NCI-H524 (cell line): ENCODE measurements at places on chromosomes 2 and 18.

- no peak for DNase-seq
Observed at GRCh38 chr2:10170256-10170655, 47.7 kb downstream of the RRM2 start.

GRCh38 chr18:62170857-62171256 is 16.0 kb downstream of the PIGN start:
- DNase-seq, result no peak

GRCh38 chr2:216768908-216769411 is 73.6 kb upstream of the IGFBP5 start:
- DNase-seq, result no peak

GRCh38 chr18:1232867-1233266 is 328.2 kb downstream of the ADCYAP1 start:
- DNase-seq, result no peak

DNA sequence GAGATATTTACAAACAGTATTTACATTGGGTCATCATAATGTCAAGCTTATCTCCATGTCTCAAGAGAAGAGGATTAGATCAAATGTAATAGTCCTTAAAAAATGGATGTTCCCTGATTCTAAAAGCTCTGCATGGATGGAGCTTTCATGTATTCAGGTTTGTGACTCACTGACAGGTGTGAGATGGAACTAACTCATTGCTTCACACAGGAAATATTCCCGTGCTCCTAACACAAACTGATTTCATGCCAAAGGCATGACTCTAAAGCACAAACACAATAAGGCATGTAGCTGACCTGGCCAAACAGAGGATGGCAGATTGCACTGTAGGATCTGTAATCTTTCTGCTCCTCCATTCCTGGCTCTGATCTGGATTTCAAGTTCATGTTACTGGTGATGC is 110.0 kb downstream of the ALK start:
- no peak for DNase-seq

DNA sequence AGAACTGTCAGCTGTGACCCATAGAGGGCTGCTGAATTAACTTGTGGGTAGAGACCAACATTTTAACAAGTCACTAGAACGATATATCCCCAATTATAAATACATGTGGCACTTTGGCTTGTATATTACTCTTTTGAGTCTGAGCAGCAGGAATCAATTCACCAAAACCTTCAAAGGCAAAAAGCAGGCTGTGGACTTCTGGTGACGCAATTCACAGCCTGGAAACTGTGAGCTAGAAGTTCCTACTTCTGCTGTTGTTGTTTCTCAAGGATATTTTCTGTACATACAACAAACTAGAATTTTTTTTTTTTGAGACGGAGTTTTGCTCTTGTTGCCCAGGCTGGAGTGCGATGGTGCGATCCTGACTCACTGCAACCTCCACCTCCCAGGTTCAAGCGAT is 37.3 kb downstream of the PTCD3 start:
- no peak for DNase-seq

- DNase-seq, result no peak
Observed at GRCh38 chr2:53941749-53942148, 29.0 kb downstream of the PSME4 start.

DNA sequence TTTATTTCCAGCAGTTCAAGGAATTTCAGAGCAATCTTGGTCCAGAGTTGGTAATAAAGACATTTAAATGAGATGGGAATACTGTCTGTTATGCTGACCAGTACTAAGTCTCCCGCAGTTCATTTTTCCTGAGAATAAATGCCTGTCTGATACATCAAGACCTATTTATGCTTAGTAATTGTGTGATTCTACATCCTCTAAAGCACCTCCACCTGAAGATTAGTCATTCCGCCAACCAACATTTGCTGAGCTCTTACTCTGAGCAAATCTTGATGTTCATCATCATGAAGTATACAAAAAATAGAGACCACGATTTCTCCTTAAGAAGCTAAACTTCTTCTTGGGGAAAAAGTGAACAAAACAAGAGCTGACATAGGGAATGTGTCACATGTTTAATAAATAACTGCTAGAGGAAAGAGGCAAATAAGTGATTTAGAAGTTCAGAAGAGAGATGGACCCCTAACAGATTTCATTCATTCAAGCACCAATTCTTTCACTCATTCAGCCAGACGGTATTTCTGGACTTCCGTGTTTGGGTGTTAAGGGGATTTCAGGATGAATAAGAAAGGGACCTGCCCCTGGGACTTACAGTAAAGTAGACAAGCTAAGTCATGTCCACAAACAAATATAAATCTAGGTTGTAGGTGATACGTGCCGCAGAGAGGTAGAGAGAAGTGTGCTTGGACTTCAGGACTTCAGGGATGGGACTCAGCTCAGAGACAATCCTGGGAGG is 34.2 kb upstream of the PPP4R1 start:
- DNase-seq, result no peak

DNA sequence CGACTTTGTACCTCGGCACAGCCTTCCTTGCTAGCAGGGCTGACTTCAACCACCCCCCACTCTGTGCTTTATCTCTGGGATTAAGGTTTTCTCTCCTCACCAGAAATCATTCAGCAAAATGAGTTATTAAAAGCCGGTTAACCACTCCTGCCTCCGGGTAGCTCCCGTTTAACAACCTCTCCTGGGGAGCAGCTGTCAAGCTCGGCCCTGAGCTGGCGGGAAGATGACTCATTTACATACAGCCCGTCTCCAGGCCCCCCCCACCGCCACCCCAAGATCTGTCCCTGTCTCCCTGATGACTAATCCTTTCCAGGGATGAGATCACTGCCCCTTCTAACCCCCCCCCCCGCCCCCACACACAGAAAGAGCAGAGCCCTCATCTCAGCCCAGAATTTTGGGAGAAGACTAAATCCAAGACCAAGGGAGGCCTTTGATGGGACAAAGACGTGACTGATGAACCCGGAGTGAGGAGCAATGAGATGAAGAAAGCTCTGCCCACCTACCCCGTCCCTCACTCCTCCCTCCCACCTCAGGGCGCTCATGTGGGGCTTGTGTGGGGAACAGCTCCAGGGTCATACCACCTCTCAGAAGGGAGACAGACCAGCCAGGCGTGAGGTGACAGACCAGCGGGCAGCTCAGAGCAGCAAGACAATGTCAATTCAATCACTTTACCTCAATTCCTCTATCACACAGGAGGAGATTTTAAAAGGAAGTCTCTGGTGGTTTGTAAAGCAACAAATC is 131.4 kb downstream of the MSH2 start:
- DNase-seq, result peak; percentile 77

DNA sequence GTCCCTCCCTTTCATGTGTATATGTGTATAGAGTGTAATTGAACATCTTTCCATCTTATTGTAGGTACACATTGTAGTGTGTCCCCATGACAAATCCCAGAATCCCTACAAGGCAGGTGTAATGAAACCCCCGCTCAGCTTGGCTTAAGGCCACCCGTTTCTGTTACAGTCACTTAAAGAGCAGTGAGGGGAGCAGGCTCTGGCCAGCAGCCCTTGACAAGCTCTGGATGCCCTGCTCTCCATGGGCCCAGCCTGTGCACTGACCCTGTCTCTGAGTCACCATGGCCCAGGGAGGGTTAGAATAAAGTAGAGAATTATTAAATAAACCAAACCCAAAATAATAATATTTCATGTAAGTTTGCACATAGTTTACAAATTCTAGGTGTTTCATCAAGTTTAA is 17.2 kb upstream of the MAL start:
- no peak for DNase-seq

GRCh38 chr2:237889016-237889415 is 29.6 kb downstream of the RAMP1 start:
- no peak for DNase-seq

DNA sequence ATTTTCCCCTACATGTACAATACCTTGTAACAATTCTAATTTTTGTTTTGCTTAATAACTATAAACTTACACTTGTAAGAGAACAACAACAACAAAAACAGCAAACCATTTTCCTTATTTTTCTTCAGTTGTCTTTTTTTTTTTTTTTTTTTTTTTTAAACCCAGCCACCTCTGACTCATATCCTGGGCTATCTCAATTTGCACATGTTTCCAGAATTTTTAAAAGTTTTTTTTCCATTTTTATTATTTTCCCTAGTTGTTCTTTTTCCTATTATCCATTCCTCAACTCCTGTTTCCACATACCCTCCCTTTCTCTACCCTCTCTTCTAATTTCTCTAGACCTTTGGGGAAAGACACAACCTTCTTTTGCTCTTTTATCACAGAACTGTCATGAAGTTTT is 112.5 kb downstream of the EFEMP1 start:
- DNase-seq, result no peak

DNA sequence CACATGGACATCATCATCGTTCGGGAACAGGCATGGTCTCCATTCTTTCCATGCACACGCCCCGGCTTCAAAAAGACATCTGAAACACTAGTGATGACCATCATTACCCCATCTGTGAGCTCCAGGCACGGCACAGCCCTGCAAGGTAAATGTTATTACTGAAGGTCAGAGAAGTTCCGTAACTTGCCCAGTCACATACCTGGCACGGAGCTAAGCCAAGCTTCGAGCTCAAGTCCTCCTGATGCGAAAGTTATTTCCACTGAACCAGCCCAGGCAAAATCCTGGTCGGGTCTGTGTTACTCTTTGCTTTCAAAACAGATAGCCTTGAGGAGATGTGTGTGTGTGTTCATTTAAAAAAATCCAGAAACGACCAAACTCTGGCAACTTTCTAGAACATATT is 22.8 kb downstream of the FHL2 start:
- no peak for DNase-seq

GRCh38 chr18:32548688-32549087 is 78.0 kb upstream of the GAREM1 start:
- peak; percentile 77 for DNase-seq

DNA sequence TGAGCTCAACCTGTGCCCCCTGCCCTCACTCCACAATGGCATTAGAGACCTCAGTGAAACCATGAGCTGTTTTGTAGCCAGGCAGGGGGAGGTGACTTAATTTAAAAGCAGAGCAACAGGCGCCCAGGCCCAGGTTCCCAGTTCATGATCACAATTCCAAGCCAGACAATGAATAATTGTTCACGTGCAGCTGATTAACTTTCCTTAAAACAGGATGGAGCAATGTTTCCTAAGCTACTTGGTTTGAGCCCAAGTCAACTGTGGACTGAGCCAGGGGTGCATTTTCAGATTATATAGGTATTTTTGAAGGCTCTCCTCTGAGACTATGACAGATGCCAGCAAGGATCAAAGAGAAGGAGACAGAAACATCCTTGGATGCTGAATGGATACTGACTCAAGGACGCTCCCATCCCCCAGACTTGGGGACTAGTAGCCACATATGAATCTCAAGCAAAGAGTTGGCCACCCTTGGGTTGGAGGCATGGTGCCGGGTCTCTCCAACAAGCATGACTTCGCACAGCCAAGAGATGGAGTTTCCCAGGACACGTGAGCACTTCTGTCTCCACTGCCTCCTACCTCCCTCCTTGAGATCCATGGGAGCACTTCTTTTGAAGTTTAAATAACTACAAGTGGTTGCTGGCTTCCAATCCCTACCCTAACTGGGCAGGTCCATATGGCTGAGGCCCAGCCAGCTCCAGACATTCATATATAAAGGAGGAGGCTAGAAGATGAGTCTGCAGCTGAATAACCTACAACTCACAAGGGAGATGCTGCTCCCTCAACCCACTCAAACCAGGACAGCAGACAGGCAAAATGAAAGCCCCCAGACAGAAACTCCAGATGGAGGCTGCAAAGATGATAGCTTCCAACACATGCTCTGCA is 12.7 kb downstream of the SMAD7 start:
- DNase-seq, result no peak

- peak; percentile 41 for DNase-seq
Observed at GRCh38 chr2:241577413-241578122, 19.0 kb downstream of the BOK start.

DNA sequence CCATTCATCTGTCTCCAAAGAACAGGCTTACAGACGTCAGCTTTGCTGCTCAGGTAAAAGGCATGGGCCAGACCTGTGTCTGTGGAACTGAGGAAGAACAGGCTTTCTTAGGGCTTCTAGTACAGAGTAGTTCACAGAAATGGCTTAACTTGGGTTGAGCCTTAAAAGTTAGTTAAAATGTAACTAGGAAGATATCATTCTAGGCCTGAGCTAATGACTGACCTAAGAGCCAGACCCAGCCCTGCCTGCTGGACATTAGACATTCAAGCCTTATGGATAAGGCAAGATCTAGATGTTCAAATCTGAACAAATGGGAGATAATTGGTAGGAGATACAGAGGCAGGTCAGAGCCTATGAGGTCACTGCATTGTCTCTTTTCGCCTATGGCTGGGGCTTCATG is 73.9 kb upstream of the SLC14A2 start:
- no peak for DNase-seq

DNA sequence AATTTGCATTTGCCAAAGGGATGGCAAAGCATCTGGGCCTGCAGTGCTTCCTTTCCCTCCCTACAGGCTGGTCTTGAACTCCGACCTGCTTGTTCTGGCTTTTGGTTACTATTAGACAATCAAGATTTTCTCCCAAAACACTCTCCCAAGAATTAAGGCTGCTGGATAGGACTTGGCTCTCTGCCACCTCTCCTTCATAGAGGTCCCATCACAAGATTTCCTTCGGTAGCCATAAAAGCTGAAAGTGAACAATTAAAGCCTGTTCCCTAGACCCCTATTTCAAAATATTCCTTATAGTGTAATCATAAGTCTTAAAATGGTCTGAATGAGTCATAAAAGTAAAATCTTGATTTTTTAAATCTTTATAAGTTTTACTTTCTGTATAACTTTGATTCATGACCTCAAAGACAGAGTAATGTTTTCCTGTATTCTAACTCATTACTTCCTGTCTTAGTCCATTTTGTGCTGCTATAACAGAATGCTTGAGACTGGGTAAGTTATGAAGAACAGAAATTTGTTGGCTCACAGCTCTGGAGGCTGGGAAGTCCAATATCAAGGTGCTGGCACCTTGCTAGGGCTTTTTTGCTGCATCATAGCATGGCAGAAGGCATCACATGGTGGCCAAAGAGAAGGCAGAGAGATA is 37.8 kb upstream of the TNP1 start:
- DNase-seq, result no peak

- no peak for DNase-seq
Observed at GRCh38 chr18:10169814-10170213, 256.0 kb downstream of the VAPA start.

- no peak for DNase-seq
Observed at GRCh38 chr2:224523626-224524577, 61.3 kb downstream of the CUL3 start.

GRCh38 chr2:23926290-23926749 is 603 bp downstream of the ATAD2B start:
- no peak for DNase-seq

DNA sequence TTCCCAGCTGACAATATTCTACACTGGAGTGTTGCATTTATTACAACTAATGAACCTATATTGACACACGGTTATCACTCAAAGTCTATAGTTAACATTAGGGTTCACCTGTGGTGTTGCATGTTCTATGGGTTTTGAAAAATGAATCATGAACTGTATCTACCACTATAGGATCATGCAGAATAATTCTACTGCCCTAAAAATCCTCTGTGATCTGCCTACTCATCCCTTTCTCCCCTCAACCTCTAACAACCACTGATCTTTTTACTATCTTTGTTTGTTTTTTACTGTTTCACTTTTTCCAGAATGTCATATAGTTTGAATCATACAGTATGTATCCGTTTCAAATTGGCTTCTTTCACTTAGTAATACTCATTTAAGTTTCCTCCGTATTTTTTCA is 47.6 kb upstream of the TCF7L1 start:
- DNase-seq, result no peak
